Lower leg skin (tissue), 4 donors: ENCODE measurements at places on chromosomes 7 and 10.

DNA sequence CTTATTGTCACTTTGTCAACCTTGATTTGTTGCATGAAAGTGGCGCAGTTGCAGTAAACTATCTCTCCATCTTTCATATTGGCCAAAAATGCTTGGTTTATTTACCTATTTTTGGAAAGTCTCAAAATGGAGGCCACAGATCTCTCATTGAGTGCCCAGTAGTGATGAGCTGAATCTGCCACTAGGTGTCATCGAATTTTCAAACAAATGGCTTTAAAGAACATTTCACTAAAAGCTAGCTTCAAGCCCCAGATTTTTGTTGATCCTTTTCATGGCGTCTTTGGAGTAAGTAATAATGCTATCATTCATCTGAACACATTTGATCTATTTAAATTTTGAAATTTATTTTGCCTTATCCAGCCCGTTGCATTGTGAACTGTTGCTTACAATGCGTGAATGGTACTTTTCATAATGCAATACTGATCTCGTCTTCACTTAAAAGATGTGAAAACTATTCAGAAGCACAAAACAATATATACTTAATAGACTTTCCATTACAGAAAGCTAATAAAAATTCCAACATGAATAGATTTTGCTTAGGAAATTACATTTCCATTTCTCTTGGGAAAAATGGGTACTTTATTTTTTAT lies 236.2 kb downstream of the DNAJB9 start:
- no peak for DNase-seq

DNA sequence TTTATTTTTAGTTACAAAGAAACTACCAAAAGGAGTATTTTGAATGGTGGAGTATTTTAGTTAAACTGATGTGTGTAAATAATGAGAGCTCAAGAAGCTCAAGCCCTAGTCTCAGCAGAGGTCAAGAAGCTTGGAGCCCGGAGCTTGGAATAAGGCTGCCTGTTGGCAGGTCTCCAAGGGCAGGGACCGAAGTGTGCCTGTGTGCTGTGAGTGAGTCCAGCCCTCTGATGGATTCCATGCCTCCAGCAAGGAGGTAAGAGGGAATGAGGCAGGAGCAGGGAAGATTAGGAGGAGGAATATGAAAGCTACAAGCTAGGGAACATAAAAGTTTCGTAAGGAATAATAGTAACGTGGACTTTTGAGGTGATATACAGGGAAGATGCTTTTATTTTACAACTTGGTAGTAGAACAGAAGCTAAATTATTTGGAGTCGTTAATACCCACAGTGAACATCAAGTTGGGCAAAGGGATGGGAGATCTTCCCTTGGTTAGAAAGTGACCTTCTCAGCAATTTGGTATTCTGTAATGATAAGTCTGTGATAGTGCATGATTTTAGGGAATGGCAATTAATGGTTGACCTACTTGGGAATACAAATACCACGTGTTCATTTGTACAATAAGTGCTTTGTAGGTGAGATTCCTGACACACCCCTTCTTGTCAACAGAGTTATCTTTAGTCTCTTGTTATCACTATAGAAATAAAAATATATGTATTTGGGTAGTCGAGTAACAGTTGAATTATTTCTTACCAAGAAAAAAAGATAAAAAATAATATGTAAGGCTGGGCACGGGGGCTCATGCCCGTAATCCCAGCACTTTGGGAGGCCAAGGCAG lies 4.6 kb downstream of the SEC23IP start:
- no peak for DNase-seq

DNA sequence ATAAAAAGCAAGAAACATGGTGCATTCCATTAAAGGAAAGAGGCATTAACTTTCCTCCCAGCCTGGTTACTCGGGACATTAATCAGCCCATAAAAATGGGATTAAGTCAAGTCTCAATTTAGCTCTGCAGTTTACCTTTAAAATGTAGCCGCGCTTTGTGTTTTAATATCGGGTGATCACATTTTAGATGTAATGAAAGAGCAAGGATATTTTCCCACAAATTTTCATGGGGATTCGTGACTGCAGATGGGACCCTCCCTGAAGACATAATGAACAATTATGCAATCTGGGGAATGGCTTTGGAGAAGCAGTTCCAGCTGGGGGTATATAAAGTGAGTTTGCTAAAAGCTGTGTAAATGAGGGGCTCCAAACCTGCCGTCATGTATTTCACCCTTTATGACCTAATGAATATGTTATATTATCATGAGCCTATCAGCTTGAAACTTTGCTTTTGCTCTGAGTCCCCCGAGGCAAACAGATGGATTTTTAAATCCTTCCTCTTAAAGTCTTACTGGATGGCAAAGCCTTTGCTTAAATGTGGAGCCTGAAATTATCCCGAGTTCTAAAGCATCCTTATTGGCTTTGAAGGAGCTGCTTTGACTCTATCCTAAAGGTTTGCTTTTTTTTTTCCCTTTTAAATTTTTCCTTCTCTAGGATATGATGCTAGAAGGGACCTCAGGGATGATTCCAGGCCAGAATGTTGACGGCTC lies 31.8 kb downstream of the BAMBI start:
- no peak for DNase-seq

DNA sequence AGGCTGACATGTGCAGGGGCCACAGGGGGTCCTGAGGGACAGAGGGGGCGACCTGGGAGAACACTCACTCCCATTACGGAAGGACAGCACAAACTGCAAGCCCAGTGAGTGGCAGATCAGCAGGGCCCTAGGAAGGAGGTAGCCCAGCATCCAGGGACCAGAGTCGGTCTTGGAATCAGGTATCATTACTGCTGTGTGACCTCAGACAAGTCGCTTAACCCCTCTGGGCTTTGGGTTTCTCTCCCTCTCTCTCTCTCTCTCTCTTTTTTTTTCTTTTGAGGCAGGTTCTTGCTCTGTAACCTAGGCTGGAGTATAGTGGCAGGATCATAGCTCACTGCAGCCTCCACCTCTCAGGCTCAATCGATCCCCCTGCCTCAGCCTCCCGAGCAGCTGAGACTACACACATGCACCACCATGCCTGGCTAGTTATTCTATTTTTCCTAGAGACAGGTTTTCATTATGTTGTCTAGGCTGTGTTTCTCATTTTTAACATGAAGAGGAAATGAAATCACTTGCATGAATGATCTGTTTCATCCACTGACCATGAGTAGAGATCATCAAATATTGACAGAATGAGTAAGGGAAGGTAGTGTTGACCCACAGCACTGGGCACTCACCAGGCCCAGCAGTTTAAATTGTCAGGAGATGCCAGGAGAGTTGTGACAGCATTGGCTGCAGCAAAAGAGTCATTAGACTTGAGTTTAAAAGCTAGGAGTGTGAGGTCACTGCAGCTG lies 49.4 kb downstream of the BUB3 start:
- DNase-seq: no peak

DNA sequence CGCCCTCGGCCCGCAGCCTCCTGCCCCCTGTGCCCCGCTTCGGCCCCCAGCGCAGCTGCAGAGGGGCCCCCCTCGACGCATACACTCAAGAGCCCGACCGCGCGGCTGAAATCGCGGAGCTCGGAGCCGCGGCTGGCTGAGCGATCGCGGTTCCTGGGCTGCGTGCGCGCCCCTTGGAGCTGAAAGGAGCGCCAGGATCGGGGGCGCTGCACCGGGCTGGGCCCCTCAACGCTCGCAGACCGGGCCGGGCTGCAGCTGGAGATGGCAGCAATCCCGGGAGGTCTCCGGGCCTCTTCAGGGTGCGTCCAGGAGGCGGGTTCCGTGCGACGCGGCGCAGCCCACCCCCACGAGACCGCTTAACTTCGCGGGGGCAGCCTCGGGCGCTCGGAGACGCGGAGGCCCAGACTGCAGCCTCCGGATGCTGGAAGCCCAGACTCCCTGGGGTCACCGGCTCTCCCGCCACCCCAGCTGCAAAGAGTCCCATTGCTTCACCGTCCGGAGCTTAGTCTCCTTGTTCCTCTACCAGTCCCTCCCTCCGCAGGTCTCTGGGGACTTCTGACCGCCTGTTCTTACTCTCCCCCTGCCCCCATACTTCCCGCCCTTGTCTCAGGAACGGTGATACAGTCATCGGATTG lies 73.0 kb upstream of the LRRC4 start:
- no peak for DNase-seq

- no peak for DNase-seq
Measured at GRCh38 chr10:21265622-21266021, 259.9 kb downstream of the SKIDA1 start.

DNA sequence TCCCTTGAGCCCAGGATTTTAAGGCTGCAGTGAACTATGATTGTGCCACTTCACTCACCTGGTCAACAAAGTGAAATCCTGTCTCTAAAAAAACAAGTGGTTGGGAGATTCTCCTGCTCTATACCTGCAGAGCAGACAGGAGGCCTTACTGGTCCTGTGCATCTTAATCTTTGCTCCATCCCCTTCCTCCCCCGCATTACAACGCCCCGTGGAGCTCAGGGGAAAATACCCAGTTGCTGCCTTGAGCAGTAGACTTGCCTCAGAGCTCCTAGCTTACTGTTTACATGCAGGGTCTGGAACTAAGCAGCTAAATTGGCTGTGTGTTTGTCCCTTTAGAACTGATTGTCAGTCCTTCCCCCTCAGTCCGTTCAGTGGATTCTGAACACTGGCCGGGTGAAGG lies 123.8 kb upstream of the KMT2E start:
- no peak for DNase-seq

DNA sequence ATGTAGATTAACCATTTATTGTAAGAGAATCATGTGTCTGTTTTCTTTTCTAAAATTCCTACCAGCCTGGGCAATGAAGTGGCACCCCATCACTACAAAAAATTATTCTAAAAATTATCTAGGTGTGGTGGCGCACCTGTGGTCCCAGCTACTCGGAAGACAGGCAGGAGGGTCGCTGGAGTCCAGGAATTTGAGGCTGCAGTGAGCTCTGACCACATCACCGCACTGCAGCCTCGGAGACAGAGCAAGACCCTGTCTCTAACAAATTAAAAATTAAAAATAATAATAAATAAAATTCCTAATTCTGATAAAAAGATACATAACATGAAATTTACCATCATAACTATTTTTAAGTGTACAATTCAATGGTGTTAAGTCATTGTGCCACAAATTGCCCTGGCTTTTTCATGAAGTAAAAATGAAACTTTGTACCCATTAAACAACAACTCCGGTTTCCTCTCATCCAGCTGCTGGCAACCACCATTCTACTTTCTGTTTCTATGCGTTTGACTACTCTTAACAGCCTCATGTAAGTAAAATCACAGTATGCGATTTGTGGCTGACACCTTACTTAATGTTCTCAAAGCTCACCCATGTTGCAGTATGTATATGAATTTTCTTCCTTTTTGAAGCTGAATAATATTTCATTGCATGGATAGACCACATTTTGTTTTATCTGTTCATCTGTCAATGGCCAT lies 20.6 kb upstream of the USP6NL start:
- no peak for DNase-seq

GRCh38 chr7:29900745-29901144 lies 88.9 kb downstream of the SCRN1 start:
- DNase-seq: no peak

- DNase-seq: peak; percentile 46
Measured at GRCh38 chr7:101594790-101595189, 34.3 kb downstream of the MYL10 start.

DNA sequence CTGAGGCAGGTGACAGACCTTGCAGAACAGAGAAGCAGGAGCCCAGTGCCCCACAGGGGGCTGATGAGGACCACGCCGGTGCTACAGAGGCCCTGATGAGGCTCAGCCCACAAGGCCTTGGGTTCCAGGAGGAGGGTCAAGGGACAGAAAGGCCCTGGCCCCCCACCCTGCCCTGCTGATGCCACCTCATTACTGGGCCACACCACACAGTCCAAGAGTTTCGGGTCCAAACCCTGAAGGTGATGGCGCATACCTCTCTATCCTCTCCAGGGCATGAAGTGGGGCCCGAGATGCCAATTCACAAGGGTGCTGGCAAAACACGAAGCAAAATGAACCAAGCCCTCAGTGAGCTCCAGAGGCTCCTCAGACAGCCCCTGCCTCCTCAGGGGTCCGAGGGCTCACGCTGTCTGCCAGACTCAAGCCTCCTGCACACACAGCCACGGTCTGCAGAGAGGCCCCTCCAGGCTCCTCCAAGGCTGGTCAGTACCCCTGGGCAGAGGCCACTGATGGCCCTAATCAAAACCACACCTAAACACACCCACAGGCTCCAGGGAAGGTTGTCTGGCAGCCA lies 32.3 kb downstream of the RASGEF1A start:
- peak; percentile 71 for DNase-seq

GRCh38 chr7:27590416-27590815 lies 72.3 kb downstream of the HIBADH start:
- DNase-seq: no peak

GRCh38 chr7:143181349-143181748 lies 1.9 kb upstream of the TAS2R39 start:
- no peak for DNase-seq

- no peak for DNase-seq
Measured at GRCh38 chr10:89337484-89337883, 9.7 kb downstream of the IFIT3 start.

- DNase-seq: no peak
Measured at GRCh38 chr7:82241356-82241755, 202.2 kb downstream of the CACNA2D1 start.

- no peak for DNase-seq
Measured at GRCh38 chr10:89215511-89215910, 8.4 kb upstream of the CH25H start.

GRCh38 chr7:20199015-20199737 lies 18.0 kb downstream of the MACC1 start:
- peak; percentile 49 for DNase-seq

DNA sequence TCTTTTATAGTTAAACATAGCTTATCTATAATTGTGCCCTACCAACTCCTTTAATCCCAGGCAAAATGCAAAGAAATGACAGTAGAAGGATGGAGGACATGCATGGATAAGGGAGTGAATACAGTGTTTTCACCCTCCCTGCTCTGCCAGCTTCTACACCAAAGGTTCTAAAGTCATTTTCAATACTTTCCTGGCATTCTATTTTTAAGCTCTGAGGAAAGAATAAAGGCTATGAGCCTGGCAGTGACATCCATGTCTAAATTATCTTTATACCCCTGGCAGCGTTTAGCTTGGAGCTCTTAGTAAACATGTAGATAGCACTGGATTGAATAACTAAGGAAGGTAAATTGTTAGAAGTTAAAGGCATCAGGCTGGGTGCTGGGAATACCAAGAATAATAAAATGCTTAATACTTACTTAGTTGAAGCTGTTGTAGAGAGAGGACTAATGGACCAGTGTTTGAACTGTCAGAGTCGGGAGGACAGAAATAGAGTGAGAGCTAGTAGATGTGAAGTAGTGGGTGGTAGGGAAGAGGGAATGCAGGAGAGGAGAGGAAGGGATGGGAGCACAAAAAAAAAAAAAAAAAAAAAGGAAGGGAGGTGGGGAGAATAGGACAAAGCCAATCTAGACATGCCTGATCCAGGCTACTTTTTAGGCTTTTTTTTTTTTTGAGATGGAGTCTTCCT lies 518.9 kb downstream of the GALNT17 start:
- no peak for DNase-seq

- DNase-seq: no peak
Measured at GRCh38 chr7:39582536-39582935, 16.3 kb downstream of the YAE1 start.

GRCh38 chr7:100156331-100157068 lies 2.0 kb downstream of the TRAPPC14 start:
- no peak for DNase-seq

- no peak for DNase-seq
Measured at GRCh38 chr7:127731431-127732080, 79.6 kb downstream of the SND1 start.
